MV-4-11 (cell line): ENCODE measurements at places on chromosomes 3 and 15.

DNA sequence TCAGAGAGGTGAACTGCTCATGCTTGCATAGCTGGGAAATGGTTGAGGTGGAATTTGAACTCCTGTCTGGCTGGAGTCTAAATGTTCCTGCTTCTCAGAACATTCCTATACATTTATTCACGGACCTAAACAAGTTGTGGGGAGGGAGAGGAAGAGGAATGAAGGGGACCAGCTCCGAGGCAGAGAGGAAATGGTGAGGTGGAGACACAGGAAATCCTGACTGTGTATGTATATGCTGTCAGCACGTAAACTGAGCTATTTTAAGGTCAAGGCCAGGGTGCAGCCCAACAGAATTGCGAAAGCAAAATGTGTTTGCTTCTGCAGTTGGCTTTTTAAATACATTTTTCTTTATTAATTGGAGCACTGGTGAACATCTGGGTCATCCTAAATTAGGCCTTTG lies 74.1 kb upstream of the POMGNT2 start:
- DNase-seq = peak; percentile 79

DNA sequence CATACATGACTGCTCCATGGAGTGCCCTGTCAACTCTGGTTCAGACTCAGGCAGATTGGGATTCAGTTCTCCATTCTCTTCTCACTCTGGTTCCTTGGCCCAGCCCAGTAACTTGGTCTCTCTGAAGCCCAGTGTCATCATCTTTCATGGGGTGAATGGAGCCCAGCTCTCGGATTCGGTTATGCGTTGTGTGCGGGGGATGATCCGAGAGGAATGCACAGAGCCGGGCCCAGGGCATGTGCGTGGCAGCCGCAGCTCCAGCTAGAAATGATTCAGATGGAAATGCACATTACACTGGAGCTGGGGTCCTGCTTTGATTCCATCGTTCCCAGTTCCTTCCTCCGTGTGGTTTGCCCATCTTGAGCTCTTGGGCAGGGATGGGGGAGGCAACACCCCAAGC lies 189.4 kb downstream of the FEZF2 start:
- no peak for DNase-seq

GRCh38 chr3:175186511-175186910 lies 327.4 kb downstream of the NAALADL2 start:
- DNase-seq = no peak

DNA sequence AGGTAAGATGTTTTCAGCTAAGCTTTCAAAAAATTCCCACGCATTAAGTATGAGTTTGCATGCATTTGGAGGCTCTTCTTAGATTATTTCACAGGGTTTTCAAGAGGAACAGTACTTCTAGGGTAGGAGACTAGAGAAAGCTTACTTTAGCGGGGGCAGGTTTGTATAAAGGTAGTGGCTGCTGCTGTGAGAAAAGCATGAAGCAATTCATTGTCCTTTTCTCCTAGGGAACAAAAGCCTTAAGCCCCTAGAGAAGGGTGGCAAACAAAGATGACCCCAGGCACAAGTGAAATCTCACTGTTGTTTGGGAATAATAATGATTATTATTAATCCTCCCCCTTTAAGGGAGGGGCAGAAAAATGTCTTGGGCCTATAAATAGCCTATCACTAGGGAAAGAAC lies 310.7 kb downstream of the DIPK2A start:
- no peak for DNase-seq

GRCh38 chr15:75817138-75817935 lies 25.9 kb upstream of the UBE2Q2 start:
- peak; percentile 53 for DNase-seq

DNA sequence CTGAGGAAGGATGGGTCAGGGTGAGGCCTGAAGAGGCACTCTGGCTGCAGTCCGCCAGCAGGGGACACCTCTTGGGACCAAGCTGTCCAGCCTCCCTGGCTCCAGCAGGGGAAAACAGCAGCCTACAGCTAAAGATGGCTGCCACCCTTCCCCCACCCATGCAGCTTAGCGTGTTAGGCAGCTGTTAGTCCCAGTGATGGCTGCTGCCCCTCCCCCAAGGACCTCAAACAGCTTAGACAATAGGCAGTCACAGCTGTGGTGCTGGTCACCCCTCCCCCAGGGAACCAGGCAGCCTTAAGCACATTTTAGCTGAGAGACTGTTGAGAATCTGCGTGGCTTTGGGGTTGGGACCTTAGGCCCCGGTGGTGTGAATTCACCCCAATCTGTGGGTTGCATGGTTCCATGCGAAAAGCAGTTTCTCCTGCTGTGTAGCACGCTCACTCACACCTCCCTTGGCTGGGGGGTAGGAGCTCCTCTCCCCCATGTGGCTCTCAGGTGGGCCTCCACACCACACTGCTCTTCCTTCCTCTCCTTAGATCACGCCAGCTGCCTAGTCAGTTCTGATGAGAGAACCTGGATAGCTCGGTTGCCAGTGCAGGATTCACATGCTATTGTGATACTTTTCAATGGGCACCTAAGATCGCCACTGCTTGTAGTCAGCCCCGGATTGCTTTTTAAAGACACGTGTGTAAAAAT lies 140.5 kb upstream of the CADPS start:
- DNase-seq = no peak

DNA sequence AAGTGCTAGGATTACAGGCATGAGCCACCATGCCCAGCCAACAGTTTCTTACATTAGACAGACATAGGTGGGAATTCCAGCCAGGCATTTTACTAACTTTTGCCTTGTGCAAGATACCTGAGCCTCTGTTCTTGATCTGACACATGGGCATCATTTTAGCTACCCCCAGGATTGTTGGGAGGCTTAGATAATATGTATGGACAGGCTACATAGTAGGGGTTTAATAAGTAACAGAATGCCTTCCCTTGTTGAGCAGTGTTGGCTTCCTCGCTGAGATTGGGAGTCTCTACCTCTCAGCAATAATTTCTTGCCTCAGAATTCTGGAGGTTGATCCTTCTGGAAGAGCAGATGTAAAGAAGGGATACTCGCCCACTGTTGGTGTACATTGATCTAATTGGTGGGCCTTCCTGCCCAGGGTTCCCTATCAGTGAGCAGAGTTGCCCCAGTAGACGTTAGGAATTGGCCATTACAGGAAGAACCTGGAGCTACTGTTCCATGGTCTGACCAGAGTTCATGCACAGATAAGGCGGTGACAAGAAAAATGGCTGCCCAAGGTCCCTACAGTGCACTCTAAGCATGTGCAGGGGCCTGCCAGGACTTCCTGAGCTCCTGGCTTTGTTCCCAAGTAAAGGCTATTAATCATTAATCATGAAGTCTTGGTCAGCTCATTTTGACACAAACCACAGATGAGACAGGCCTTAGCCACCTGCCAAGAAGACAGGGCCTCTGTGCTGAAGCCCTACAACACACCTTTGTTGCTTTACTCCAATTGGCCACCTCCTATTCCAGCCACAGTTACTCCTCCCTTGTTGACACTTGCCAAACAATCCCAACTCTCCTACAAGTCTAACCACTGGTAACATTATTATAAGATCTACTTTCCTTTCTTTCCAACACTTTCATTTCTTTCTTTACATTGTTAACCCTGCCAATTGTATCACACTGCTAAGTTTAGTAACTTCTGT lies 5.0 kb upstream of the IL17RE start:
- no peak for DNase-seq

- no peak for DNase-seq
Observed at GRCh38 chr3:44926172-44926571, 49.8 kb downstream of the ZDHHC3 start.

GRCh38 chr15:78855746-78856145 lies 16.9 kb upstream of the MORF4L1 start:
- DNase-seq = no peak

GRCh38 chr3:105162448-105162847 lies 204.3 kb upstream of the ALCAM start:
- DNase-seq = no peak

- DNase-seq = peak; percentile 44
Observed at GRCh38 chr3:11155341-11156025, 1.2 kb downstream of the HRH1 start.

- no peak for DNase-seq
Observed at GRCh38 chr3:170368921-170369320, 11.4 kb downstream of the SKIL start.

GRCh38 chr15:53000409-53000808 lies 210.3 kb upstream of the ONECUT1 start:
- no peak for DNase-seq

- peak; percentile 82 for DNase-seq
Observed at GRCh38 chr3:31670136-31670535, 137.4 kb downstream of the STT3B start.

DNA sequence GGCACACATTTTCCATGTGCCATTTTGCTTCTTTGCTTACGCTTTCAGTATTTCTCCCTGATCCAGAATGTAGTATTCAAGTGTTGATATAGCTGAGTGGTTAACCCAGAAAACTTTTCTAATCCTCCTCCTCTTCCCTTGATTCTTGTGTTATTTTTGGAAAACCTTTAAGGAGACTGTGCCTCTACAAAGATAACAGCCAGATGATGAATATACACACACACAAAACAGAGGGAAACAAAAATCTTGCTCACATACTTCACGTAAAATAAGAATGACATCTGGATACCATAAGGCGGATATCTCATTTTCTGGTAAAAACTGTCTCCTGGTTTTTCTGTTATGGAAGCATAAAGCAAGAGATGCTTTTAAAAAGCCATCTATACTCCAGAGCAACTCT lies 295.8 kb upstream of the THBS1 start:
- no peak for DNase-seq

- DNase-seq = no peak
Observed at GRCh38 chr3:108381529-108382140, 85.3 kb downstream of the HHLA2 start.

DNA sequence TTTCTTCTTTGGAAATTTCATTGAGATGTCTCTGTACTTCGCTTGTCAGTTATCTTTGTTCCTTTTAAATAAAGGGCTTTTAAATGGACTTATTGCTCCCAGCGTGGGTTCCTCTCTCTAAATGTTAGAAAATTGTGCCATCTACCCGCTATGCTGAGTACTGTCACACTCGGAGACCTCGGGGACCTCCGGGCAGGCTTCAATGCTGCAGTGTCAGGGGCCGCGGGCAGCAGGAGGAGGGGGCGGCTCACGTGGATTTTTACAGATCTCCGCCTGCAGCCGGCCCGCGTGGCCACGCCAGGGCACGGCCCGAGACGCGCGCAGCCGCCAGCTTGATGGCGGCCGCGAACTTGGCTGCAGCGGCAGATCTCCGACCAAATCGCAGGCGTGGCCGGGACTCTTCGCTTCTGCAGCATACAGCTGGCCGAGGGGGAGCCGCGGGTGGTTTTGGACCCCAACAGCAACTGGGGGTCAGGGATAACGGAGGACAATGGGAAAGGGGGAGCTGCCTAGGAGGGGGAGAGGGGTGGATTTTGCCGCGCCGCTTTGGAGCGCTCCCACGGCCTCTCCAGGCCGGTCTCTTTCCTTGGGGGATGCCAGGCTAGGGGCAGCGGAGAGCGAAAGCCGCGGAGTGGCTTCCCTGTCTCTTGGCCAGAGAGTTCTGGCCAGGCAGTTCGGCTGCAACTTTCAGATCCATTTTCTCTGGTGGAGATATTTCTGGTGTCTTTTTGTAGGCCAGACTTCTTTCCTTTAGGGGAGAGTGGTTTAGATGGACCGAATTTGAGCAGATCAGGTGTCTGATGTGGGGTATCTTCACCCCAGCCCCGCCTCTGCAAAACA lies 15.3 kb downstream of the NR2F2 start:
- DNase-seq = peak; percentile 61

DNA sequence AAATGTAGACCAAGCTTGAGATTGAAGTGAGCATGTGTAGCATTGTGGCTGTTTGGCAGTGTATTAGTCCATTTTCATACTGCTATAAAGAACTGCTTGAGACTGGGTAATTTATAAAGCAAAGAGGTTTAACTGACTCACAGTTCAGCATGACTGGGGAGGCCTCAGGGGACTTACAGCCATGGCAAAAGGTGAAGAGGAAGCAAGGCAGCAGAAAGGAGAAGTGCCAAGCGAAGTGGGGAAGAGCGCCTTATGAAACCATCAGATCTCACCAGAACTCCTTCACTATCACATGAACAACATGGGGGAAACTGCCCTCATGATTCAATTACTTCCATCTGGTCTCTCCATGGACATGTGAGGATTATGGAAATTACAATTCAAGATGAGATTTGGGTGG lies 8.6 kb upstream of the CERS3 start:
- DNase-seq = peak; percentile 92

DNA sequence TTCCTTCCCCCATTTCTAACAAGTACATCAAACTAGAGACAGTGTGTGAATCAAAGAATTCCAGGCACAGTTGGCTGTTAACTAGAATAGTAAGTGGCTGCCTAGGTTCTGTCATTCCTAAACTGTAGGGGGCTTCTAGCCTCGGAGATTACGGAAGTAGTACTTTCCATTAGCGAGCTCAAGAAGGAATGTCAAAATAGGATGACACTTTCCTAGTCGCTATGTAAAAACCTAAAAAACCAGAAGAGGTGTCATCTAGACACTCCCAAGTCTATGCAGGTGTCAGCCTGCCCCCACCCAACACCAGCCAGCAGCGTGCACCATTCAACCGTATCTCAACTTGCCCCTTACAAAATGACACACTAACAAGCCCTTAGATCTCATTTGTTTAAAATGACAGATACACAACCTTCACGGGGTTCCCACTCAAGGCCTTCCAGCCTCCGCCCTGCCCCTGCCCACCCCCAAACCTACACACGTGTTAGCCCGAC lies 874 bp downstream of the INO80 start:
- peak; percentile 64 for DNase-seq

- DNase-seq = peak; percentile 14
Observed at GRCh38 chr15:86863226-86863915, 783.7 kb downstream of the AGBL1 start.

- no peak for DNase-seq
Observed at GRCh38 chr3:193968380-193968974, 167.5 kb upstream of the HES1 start.
